ENCODE measurements at places on chromosomes 2 and 18.

DNA sequence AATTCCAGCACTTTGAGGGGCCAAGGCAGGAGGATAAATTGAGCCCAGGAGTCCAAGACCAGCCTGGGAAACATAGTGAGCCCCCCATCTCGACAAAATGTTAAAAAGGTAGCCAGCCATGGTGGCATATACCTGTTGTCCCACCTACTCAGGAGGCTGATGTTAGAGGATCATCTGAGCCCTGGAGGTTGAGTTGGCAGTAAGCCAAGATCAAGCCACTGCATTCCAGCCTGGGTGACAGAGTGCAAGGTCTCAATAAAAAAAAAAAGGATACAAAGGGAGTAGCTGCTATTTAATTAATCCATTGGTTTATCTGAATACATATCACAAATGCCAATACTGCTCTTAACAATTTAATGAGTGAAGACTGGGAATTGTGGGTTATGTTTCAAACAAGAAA is 327.8 kb downstream of the CPS1 start:
- DNase-seq: no peak

- no peak for DNase-seq
These were observed 61.8 kb downstream of the TBC1D8 start for GRCh38 chr2:101089419-101089818.

GRCh38 chr2:54303631-54304030 is 47.6 kb upstream of the TSPYL6 start:
- no peak for DNase-seq

GRCh38 chr2:232237464-232237863 is 141.1 kb upstream of the ALPP start:
- no peak for DNase-seq

DNA sequence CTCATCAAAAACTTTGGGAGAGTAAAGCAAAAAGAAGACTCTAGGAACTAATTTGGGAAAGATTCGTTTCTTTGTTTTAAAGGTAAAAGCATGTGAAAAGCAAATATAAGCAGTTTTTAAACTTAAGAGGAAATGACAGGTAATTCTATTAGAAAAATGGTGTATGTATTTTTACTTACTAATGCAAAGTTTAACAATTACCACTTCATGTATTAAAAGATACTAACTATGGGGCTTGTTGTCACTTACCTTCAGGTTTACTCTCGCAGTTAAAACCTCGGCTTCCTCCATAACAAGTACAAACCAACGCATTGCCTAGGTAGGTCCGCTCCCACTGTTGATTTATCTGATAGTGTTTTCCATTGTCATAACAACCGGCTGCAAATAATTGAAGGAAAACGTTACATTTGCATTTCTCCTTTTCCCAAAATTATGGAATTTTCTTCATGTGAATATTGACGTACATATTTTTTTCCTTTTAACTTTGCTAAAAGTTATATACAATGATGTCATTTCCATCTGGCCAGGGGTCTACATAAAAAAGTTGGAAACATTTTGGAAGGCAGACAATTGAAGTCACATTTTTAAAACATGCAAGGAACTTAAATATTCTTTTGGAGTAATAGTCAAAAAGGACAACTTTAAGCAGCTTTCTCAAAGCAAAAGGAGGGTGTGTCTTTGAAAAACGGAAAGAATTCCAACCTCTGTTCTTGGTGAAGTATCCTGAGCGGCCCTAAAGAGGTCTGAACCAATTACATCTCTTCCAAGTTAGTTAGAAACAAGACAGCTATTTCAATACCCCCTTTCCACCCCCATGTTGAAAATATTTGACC is 1.2 kb downstream of the FN1 start:
- DNase-seq: no peak
